ENCODE measurements at places on chromosomes 1 and 21.

- DNase-seq = no peak
These were observed 56.3 kb upstream of the JUN start for GRCh38 chr1:58839846-58840835.

DNA sequence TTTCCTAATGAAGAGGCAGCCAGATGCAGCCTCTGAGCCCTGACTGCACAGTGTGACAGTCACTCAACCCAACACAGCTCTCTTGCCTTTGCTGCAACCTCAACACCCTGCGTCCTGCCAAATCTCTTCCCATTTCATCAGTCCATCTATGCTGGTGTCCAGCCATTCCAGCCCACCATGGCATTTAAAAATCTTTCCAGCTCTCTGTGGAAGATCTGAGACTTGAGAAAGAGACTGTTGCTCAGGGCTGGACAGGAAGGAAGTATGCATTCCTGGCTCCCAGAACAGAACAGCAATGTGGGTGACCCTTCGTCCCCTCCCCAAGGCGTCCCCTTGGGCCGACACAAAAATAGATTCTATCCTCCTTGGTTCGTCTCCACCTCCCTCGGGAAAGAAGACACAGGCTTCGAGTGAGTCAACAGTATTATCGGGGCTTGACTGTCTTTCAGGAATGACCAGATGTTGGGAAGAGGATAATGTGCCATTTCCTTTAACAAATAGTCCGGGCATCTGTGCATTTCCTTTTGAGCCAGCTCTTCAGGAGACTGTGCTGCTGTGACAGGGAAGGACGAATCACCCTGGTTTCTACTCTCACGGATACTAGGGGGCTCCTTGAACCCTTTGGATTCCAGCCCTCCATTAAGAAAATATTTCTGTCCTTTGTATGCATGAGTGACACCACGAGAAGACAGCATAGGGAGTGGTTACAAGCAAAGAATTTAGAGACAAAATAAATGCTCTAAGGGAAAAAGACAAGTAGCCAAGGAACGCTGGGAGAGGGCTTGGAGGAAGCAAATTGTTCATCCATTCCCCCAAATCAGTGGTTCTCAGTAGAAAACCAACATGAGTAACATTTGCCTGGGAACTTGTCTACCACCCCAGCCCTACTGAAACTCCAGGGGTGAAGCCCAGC, 111.4 kb upstream of the CDC42BPA start:
- peak; percentile 80 for DNase-seq

- no peak for DNase-seq
These were observed 26.2 kb upstream of the CNN3 start for GRCh38 chr1:94953107-94953506.

DNA sequence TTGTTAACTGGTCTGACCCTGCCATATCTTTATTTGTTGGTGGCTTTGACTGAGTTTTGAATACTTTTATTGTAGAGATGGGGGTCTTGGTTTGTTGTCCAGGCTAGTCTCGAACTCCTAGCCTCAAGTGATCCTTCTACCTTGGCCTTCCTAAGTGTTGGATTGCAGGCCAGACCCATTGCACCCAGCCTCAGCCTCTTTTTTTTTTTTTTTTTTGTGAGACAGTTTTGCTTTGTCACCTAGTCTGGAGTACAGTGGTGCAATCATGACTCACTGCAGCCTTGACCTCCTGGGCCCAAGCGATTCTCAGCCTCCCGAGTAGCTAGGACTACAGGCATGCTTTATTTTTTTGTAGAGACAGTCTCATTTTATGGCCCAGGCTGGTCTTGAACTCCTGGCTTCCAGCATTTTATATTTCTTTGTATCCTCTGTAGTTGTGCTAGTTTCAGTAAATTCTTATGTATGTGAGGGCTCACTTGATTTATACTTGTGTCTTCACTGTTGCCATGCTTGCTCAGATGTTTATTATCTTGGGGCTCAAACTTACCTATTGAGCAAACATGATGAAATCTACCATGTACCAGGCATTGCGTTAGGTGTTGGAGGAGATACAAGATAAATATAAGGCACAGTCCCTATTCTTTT, 24.1 kb downstream of the THRAP3 start:
- no peak for DNase-seq

- no peak for DNase-seq
These were observed 40.8 kb downstream of the RGL1 start for GRCh38 chr1:183845681-183846080.

DNA sequence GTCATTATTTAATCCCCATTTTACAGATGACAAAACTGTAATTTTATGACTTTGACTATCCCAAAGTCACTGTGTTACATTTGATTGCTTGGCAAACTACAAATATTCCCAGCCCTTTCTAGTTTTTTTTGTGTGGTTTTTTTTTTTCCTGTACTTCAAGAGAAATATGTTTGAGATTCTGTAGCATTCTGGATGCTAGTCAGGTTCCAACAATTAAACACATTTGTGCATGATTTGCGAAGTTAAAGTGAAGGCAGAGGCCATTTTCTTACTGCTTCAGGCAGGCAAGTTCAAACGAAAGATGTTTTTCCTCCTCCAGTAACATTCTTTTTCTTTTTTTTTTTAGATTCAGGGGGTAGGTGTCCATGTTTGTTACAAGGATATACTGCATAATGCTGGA, 107.9 kb upstream of the SERTAD4 start:
- no peak for DNase-seq

- DNase-seq = no peak
These were observed 125.0 kb downstream of the LYPLAL1 start for GRCh38 chr1:219298571-219299148.

GRCh38 chr1:112470966-112471365, 37.8 kb upstream of the WNT2B start:
- no peak for DNase-seq

DNA sequence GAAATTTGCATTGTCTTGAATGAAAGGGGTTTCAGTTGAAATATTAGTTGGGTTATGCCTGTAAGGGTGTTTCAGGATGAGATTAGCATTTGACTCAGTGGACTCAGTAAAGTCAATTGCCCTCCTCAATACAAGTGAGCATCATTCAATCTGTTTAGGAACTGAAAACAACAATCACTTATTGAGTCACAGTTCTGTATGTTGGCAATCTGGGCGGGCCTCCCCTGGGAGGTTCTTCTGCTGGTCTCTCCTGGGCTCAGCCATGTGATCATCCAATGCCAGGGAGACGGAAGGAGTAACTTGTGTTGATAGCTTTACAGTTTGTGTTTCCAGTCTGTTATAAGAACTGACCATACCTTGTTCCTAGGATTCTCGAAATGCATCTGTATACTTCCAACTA, 262.9 kb upstream of the RUNX1 start:
- no peak for DNase-seq

DNA sequence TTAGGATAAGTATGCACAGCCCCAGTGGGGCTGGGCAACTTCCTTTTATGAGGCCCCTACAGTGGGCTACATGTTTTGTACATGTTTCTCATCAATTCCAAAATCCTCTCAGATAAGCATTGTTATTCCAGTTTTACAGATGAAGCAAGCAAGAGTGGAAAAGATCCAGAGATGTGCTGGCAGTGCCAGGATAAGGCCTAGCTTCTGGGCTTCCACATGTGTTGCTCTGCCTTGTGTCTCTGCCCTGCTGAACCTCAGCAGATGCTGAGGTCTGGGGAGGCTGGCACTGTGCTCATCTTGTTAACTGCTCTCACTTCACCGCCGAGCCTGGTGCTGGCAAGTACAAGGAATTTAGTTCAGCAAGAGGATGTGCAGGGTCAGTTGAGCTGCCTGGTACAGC, 202.1 kb downstream of the TRABD2B start:
- DNase-seq = no peak

GRCh38 chr1:71967670-71968069, 314.7 kb downstream of the NEGR1 start:
- no peak for DNase-seq

DNA sequence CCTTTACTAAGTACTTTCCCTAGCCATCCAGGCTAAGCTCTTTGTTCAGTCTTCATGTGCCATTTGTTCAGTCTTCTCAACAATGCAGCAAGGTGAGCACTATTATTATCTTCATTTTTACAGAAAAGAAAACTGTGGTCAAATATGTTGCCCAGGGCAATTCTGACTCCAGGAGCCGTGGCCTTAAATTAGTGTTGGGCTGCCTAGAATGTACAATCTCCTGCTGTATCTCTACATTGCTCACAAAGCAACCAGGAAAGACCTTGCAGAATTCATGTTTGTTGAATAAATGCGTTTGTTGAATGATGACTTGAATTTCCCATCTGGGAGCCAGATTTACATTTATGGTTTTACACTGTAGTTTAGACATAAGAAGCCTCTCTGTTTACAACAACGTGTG, 14.2 kb downstream of the CD101 start:
- DNase-seq = no peak

- no peak for DNase-seq
These were observed 622 bp upstream of the IL6R start for GRCh38 chr1:154404511-154404931.

GRCh38 chr1:201460814-201461644, 8.0 kb downstream of the PHLDA3 start:
- DNase-seq = no peak

GRCh38 chr1:215076322-215076721, 6.2 kb upstream of the KCNK2 start:
- peak; percentile 29 for DNase-seq

DNA sequence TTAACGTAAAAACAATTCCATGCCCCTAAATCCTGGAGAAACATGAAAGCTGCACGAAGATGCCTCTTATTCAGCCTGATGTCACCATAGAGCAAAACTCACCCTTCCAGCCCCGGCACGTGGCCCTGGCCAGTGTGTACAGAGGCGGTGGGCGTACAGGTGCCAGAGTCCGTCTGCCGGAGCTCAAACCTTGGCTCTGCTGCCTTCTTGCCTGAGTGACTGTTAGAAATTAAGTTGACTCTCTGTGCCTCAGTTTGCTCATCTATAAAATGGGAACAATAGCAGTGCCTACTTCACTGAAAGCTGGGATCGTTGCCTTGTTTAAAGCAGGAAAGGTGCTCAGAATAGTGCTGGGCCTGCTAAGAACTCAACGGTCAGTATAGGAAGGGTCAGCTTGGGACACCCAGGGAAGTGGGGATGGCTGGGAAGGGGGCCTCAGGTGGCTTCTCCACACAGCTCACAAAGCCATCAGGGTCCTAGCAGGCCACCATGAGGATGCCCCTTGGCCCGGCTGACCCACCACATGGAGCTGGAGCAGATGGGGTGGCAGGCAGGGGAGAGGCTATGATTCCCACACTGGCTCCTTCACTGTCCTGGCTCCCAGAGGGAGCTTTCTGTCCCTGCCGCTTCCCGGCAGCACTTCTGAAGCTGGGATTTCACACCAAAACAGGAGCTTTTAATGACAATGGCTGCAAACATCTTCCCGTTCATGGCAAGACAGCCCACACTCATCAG, 237.2 kb downstream of the NPHP4 start:
- DNase-seq = no peak

- DNase-seq = no peak
These were observed 10.9 kb upstream of the CAP1 start for GRCh38 chr1:40029608-40030007.

DNA sequence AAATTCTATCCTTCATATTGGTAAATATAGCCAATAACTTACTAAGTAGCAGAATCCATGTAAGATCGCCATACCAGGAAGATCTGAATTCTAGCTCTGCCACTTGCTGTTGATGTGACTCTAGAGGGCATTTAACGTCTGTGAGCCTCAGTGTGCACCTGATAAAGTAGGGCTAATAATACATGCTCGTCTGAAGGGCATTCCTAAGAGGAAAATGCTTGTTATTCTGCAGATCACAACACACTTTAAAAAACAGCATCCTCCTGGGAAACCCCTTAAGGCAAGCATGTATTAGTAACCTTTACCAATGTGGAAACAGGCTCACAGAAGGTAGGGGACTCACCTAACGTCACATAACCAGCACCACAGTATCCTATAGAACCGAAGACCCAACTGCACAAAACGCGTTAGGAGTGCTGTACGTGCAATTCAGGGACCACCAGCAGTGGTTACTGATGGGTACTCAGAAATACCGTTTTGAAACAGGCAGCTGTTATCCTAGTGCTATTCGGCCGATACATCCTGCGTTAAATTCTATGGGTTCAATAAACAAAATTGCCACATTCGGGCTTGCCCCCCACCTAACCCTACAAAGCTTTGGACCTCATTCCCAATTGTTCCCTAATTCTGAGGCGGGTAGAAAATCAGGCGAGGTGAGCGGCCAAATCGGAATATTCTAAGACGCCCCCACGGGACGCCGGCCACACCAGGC, 758 bp downstream of the DEPDC1 start:
- peak; percentile 3 for DNase-seq

GRCh38 chr1:164922585-164922984, 363.6 kb downstream of the PBX1 start:
- DNase-seq = peak; percentile 63

DNA sequence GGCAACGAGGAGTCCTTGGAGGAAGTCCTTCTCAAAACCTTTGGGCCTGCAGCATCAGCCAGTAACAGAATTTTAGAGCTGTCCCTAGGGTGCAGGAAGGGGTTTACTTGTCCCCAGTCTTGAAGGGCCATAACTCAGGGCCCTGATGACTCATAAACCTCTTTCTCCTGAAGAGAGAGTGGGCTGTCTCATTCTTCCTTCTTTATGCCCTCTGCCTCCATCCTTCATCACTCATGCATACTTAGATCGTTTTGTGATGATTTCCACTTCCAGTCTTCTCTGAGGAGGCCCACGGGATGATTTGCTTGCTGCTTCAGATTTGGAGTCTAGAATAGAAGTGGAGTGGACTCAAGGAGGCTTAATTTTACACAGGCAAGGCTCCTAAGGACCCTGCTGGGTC, 60.2 kb downstream of the NDUFS5 start:
- DNase-seq = no peak

GRCh38 chr1:158813164-158813563, 18.0 kb upstream of the MNDA start:
- DNase-seq = no peak

DNA sequence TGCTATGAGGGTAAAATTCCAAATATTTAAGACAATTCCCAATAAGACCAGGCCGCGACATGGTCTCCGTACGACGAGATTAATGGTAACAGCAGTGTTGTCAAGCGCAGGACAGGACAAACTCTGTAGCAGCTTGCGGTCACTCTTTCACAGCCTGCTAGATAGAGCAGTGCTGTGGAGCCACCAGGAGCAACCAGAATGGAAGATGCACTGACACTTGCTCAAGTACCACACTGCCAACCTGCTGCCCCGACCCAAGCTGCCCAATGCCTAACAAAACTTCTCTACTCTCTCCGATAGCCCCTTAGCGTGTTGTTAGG, 636 bp downstream of the WARS2 start:
- DNase-seq = no peak

- DNase-seq = peak; percentile 87
These were observed 38.8 kb downstream of the POFUT2 start for GRCh38 chr21:45248893-45249381.

GRCh38 chr1:241800640-241801039, 47.4 kb upstream of the EXO1 start:
- no peak for DNase-seq

DNA sequence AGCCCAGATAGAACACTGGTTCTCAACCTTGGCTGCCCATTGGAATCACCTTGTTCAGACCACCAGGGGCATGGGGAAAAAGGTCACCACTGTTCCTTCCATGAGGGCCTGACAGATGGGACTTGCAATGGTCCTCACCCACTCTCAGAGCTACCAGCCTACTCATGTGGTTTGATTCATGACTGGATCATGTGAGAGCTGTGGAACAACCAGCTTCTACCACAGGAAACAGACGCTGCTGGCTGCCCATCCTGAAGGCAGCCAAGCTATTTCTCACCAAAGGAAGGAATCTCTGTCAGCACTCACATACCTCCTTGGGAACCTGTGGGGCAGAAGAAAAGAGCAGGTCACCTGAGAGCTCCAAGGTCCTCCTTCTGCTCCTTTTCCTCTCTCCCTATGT, 53.6 kb downstream of the CAPN8 start:
- no peak for DNase-seq
